ENCODE measurements at places on chromosomes 2 and 18.

DNA sequence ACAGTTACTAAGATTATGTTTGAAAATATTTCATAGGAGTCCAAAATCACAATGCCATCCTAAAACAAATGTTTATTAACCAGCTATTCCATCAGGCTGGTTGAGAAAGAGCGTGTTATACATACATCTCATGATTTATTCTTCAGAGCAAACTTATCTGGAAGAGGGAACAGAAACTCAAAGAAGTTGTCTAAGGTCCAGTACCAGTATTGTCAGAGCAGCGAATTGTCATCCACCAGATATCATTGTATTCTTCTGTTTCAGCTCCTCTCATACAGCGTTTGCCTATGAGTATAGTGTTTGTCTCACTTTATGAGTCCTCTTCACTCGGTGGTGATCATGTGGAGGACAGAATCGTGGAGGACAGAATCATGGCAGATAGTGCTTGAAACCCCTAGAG, 238.2 kb downstream of the OSR1 start:
- DNase-seq: no peak

DNA sequence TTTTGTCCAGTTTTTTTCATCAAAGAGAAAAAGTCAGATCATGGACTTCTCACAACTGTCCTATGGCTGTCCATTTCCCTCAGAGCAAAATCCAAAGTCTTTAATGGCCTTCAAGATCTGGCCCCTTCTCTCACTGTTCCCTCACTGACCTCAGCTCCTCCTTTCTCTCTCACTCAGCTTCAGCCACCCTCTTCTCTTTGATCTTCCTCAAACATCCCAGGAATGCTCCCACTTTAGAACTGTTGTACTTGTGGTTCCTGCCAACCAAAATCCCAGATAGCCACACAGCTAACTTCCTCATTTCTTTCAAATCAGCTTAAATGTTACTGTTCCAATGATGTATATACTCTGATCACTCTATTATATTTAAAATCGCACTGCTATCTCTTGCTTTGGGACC, 82.9 kb downstream of the NUP35 start:
- DNase-seq: no peak

GRCh38 chr18:3466872-3467271, 16.9 kb downstream of the TGIF1 start:
- DNase-seq: no peak

- DNase-seq: peak; percentile 13
Observed at GRCh38 chr2:75787532-75788132, 76.9 kb upstream of the GCFC2 start.

- DNase-seq: no peak
Observed at GRCh38 chr2:11932048-11932512, 185.6 kb downstream of the LPIN1 start.

- no peak for DNase-seq
Observed at GRCh38 chr2:28664120-28664842, 87.3 kb upstream of the PPP1CB start.

DNA sequence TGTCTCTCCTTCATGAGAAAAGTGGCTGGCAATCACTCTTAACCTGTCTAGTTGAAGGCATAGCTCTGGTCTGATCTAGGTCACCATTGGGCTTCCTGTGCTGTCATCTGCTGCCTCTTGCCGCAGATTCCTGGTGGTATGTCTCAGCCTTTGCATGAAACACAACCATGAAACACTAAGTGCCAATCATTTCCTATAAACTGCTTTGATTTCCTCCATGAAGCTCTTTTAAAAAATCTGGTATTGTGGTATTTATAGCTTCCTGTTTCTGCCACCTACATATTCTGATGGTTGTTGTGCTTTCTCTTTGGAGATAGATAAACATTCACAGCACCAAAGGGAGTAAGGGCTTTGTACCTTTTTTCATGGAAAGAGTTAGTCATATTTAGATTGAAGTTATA, 120.0 kb upstream of the EPC2 start:
- DNase-seq: no peak

GRCh38 chr18:56381196-56381595, 257.2 kb downstream of the TXNL1 start:
- DNase-seq: no peak

DNA sequence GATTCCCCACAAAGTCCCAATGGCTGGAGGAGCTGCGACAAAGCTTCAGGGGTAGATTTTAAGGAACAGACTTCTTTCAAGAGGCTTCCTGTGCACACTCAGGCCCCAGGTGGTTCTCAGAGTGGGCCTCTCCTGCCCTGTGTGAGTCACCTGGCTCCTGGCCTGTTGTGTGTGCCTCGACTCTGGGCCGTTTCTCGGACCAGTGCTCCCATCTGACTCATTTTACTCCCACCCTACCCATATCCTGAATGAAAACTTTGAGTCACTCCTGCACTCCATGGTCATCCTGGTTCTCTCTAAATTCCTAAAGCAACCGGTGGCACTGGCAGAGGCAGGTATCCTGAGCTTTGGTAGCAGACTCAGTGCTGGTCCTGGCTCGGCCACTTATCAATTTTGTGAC, 84.1 kb downstream of the CELF4 start:
- no peak for DNase-seq

DNA sequence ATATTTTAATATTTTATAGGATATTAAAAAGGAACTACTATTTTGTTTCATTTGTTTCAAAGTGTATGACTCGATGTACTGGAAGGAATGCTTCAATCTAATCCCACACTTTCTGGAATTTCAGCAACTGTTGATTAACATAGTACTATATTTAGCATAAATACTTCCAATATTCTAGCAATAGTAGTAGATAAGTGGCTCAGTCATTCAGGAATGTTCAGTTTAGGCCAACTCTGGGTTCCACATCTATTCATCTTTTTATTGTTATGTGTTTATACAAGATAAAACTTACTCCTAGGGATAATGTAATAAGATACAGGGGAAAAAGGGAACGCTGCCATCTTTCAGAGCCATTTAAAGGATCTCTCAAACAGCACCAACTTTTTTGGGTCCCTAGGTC, 22.3 kb upstream of the ORC2 start:
- DNase-seq: no peak

DNA sequence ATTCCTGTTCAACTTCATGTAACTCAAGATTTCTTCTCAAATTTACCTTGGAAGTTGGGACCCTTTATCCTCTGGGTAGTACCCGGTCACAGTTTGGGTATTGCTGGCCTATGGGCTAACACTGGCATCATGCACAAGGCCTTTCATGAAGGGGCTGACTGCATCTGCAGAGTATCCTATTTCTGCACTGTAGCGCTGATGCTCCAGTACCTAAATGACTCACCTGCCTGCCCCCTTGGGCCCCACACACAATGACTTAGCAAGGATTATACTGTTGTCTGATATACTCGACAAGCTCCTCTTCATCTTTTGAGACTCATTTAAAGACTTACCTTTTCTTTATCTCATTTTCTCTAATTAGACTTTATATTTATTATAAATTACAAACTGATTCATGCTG, 39.9 kb downstream of the DNAH6 start:
- DNase-seq: no peak
